ENCODE measurements at places on chromosomes 4 and X.

GRCh38 chr4:2823671-2824328 is 19.8 kb upstream of the ADD1 start:
- DNase-seq, result no peak

DNA sequence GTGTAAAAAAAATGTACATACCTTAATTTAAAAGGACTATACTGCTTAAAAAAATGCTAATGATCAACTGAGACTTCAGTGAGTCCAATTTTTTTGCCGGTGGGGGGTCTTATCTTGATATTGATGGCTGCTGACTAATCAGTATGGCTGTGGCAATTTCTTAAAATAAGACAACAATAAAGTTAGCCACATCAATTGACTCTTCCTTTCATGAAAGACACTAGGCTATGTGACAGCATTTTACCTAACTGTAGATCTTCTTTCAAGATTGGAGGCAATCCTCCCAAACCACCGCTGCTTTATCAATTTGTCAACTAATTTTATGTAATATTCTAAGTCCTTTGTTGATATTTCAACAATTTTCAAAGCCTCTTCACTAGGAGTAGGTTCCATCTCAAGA is 116.1 kb downstream of the FBXW7 start:
- DNase-seq, result no peak

- DNase-seq, result no peak
Observed at GRCh38 chr4:59881632-59882031, 1318.5 kb upstream of the ADGRL3 start.

DNA sequence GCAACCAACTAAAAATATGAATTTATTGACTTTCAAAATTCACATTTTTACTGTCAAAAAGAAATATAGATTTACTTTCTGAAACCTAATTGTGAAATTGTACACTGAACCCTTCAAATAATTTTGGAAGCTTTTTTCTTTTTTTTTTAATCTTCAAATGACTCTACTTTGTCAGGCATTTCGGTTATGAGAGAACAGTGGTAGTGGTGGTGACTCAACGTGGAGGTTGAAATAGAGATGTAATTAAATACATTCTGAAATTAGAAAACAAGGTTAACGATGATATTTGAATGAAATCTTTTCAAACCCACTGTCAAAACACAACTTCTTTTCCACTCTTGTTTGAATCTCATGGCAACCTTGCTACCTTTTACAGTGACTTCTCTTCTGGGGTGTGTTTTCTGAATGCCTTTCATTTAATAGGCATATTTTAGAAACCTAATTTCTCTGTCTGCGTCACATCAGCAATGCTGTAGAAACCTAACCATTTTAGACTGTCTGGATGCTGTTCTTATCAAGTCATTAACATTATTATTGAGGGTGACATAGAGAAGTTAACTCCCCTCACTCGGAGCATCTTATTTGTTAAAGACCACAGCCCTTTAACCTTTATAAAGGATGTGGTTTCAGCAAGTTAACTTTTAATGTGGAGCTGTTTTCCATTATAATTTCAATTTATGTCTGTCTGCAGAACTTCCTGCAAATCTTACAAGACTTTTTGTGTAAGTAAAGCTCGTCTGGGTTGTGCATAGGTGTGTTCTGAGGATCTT is 136.8 kb downstream of the PCDH7 start:
- DNase-seq, result no peak

DNA sequence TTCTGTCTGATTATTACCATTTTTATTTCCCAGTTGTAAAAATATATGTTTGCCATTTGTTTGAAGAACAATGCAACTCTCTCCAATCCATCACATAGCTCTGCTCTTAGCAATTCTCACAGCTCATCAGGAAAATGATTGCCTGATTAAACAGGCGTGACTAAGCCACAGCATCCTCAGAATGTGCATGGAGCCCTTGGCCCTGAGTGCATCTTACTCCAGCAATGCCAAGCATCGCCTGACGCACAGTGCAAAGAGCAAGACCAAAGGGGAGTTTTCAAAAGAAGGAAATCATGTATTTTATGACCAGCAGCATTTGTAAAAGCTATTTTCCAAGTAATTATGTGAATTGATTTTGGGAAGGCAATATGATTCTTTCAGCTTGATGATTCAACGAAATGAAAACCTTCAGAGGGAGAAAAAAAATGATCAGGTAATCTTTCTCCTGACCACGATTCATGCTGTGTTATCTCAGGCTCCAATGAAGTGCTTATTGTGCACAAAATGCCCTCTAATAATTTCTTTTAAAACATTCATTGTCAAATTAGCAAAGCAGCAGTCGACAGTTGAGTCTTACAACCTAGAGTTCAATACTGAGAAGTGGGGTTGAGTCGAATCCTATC is 138.0 kb upstream of the FAM9B start:
- no peak for DNase-seq

GRCh38 chr4:47193179-47193578 is 161.8 kb downstream of the GABRB1 start:
- DNase-seq, result no peak
